ENCODE measurements at places on chromosomes 11 and 22.

GRCh38 chr11:82927264-82927880 lies 25.8 kb downstream of the DDIAS start:
- no peak for DNase-seq

DNA sequence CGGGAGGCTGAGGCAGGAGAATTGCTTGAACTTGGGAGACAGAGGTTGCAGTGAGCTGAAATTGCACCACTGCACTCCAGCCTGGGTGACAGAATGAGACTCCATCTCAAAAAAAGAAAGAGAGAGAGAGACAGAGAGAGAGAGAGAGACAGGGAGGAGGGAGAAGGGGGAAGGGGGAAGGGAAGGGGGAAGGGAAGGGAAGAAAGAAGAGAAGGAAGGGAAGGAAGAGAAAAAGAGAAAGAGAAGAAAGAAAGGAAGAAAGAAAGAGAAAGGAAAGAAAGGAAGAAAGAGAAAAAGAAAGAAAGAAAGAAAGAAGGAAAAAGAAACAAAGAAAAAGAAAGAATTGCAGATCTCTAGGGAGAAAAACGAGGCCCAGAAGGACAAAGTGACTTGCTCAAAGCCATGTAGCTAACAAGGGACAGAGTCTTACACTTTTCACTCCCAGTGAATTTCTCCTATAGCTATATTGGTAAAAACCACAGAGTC lies 73.8 kb upstream of the BIRC3 start:
- DNase-seq, result no peak

GRCh38 chr11:47478651-47479329 lies 29.9 kb upstream of the RAPSN start:
- no peak for DNase-seq

- DNase-seq, result no peak
Measured at GRCh38 chr11:35671396-35672127, 9.0 kb downstream of the TRIM44 start.

DNA sequence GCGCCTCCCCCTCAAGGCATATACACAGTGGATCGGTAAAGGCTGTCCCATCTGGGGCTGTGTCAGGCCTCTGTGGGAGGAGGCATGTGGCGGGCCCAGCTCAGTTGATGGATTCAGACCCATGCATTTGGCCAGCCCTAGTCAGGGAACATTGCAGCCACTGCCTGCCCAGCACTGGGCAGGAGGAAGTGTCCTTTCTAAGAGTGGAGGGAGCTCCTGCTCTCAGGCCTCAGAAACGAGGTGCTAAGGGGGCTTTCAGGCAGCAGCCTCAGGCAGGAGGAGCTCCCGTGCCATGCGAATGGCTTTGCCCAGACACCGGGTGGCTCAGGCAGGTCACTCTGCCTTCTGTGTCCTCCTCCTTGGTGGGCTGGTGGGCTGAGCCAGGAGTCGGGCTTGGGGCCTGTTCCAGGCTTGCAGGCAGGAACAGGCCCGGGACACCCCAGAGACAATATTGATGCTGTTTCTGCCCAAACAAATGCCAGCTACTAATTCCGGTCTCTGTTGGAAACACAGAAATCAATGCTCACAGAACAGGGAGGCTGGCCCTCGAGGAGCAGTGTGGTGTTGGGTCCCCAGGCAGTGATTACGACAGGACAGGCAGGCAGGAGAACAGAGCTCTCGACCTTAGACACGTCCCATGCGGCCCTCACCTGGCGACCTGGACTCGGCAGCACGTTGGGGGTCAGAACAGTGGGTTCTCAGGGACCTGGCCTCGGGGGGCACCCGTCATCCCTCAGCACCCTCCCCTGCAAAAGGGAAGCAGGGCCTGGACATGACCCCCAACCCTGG lies 42.3 kb upstream of the CCDC188 start:
- DNase-seq, result no peak

GRCh38 chr11:46999217-46999616 lies 62.7 kb downstream of the CSTPP1 start:
- DNase-seq, result no peak

DNA sequence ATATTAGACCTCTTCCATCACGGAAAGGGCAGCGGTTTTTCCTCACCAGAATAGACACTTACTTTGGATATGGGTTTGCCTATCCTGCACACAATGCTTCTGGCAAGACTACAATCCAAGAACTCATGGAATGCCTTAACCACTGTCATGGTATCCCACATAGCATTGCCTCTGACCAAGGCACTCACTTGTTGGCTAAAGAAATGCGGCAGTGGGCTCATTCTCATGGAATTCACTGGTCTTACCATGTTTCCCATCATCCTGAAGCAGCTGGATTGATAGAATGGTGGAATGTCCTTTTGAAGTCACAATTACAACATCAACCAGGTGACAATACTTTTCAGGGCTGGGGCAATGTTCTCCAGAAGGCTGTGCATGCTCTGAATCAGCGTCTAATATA lies 20.8 kb downstream of the MS4A4E start:
- DNase-seq, result no peak

DNA sequence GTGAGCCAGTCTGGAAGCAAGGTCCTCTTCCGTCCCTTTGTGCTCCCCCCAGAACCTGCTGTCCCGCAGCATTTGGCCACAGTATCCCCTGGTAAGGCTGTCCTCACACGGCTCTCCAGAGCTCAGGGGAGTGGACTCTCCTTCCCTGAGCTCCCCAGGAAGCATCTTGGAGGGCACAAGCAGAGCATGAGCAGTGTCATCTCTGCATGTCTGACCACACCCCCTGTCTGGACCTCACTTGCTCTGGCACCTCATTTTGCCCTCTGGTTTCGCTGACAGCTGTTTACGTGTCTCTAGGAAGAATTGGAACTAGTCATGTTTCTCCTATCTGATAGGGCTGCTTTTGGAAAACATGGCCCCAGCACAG lies 15.5 kb downstream of the DCPS start:
- no peak for DNase-seq

GRCh38 chr11:71139516-71140205 lies 112.7 kb downstream of the SHANK2 start:
- peak; percentile 76 for DNase-seq

GRCh38 chr22:46147471-46148267 lies 2.7 kb upstream of the PPARA start:
- no peak for DNase-seq

DNA sequence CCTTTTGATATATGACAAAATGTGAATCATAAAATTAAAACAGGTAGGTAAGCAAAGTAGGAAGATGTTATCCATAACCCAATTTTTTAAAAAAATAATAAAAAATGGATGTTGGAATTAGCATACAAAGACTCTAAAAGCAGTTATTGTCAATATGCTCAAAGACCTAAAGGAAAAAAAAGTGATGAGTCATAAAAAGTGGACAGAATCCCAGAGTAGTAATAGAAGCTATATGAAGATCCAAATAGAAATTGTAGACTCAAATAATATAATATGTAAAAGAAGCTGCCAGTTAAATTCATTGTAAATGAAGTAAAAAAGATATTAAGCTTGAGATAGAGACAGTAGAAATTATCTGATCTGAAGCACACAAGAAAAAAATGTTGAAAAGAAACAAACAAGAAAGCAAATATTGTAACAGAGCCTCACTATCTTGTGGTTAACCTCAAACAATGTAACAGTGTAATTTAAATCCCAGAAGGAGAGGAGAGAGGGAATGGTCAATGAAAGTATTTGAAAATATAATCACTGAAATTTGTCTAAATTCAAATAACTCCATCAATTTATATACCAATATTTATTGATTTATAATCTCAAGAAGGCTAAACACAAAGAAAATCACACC lies 773.4 kb upstream of the RAG2 start:
- DNase-seq, result no peak

- DNase-seq, result no peak
Measured at GRCh38 chr11:57131080-57131790, 50.5 kb upstream of the LRRC55 start.

DNA sequence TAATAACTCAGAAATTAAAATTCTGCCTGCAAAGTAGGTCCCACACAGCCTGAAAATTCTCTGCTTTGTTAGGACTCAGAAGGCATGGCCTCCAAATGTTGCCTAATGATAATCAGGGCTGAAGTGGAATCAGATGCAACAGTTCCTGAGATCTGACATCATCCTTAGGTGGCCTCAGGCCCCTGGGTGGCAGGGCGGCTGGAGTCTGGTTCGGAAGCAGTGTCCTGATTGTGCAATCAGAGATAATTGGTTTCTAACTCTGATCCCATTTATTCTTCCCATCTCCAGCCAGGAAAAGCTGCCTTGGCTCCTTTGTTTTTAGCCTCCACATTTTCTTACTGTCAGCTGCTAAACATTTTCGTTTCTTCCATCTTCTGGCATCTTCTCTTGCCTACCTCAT lies 399.3 kb downstream of the OPCML start:
- DNase-seq, result no peak

DNA sequence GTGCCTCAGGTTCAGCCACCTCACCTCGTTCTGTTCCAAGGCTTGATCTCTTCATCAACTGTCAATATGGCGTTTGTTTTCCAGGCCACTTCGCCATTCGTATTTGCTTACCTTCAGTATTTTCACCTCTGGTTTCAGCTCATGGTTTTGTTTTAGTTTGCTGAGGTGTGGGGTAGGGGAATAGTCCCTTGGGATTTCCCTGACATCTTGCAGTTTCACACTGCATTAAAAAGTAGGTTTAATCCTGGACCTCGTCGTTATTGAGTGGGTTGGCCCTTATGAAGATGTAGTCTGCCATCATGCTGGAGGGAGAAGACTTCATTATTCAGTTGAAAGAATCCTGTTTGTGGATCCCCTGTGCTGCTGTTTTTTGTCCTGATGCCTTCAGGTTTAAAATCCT lies 46.0 kb downstream of the C11orf91 start:
- DNase-seq, result no peak

DNA sequence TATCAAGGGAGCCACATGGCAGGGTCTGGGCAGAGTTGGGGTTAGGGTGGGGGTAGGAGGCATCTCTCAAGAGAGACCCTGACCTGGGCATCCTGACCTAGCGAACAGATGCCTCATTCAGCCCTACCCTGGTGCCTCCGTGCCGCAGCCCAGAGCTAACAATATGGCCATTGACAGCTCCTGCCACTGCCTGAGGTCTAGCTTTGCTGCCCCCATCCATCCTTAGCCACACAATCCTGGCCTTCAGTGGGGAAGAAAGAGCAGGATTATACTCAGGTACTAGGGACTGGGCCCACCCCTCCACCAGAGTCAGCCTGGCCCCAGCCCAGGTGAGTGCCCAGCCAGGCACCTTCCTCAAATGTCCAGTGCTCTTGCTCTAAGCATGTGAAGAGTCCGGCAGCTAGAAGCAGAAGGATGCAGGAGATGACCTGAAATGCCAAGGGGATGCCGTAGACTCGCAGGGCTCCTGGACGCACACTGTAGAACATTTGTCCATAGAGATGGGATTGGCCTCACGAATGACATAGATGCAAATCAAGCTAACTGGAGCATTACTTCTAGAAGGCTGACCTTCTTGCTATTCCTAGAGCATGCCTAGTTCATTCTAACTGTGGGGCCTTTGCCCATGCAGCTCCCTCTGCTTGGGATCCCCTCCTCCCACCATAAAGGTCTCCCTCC lies 13.3 kb upstream of the SERPINH1 start:
- no peak for DNase-seq

DNA sequence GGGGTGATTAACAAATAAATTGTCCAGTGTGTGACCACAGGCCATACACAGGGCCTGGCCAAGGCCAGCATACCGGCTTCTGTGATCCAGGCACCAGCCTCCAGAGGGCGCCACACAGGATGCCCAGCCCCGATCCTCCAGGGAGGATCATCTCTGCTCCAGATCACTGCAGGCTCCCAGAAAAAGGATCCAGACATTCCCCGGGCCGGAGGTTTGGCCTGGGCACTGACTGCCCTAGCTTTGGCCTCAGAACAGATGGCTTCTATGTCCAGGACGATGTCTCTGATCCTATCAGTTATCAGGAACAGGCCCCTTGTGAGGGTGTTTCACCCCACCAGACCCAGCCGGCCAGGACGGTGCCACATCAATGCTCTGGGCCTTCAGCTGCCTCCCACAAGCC lies 74.5 kb upstream of the LMO1 start:
- DNase-seq, result no peak

DNA sequence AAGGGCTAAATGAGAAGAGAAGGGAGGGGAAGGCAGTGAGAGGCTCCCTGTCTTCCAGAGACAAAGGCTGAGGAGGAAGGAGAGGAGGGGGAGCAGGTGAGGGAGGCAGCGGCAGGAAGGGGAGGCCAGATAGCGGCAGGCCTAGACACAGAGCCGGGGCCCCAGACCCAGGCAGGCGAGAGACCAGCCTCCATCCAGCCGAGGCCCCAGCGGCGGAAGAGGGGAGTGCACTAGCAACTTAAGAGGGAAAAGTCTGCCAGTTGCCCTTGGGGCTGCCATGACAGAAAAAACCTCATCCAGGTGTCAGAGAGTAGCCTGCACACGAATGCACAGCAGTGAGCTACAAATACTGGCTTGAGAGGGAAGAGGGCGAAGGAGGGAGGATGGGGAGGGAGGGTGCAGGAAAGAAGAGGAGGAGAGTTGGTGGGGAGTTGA lies 46.7 kb downstream of the IGLL1 start:
- peak; percentile 62 for DNase-seq

DNA sequence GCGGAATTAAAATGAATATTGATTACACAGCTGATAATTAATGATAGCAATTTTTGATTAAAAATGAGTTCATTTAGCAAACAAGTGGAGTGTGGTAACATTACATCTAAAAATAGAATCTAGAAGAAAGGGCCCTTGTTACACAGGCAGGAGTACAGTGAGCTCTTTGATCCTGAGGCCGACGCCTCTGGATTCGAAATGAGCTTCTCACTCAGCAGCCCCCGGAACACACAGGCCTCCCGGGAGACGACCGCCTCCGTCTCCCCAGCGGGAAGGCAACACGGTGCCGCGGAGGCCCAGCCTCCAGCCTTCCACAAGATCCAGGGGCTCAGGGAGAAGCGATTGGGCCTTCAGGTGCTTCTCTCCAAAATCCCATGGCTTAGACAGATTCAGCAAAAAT lies 379.1 kb downstream of the BRD1 start:
- no peak for DNase-seq

GRCh38 chr11:62687508-62688396 lies 1.6 kb downstream of the LRRN4CL start:
- DNase-seq, result no peak

Measured in NCI-H1436 treated with DMSO at 0.1 percent for 48 hours (cell line).